Stimulated activated CD8-positive, alpha-beta memory T cell treated with anti-CD3 and anti-CD28 coated beads, Interleukin-12 subunit alpha, Interleukin-12 subunit beta, amount 100 ng/mL, for 1 hour (primary cell): ENCODE measurements at places on chromosomes 3 and 15.

- DNase-seq: no peak
Measured at GRCh38 chr3:39138804-39139415, 14.5 kb downstream of the CSRNP1 start.

DNA sequence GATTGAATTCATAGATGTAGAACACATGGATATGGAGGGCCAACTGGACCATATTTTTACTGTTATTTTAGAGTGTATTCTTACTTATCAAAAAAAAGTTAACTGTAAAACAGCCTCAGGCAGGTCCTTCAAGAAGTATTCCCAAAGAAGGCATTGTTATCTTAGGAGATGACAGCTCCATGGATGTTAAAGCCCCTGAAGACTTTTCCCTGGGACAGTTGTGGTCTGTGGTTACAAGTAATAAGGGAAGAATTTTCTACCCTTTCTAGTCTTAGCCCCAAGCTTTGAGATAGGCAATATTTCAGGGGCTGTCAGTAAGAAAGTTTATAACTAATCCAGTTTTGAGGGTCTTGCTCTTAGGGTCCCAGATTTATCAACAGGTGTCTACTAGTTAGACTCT lies 62.5 kb downstream of the LRRC49 start:
- no peak for DNase-seq

- no peak for DNase-seq
Measured at GRCh38 chr15:51129535-51130188, 35.0 kb upstream of the TNFAIP8L3 start.

DNA sequence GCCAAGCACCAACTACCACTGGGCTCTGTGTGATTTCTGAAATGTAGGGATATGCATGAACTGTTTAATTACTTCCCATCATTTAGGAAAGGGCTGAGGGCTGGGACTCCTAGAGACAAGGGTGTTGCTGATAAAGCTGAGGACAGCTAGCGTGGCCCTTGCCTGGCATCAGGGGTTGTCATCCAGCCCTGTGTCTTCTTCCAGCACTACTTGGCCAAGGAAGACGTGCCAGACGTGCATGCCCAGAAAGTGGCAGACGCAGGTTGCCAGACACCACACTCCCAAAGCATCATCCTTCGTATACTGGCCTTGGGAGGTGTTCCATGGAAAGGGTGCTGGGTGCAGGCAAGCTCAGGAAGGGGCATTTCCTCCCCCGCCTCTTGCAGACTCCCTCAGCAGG lies 64.8 kb downstream of the LRIG1 start:
- no peak for DNase-seq

DNA sequence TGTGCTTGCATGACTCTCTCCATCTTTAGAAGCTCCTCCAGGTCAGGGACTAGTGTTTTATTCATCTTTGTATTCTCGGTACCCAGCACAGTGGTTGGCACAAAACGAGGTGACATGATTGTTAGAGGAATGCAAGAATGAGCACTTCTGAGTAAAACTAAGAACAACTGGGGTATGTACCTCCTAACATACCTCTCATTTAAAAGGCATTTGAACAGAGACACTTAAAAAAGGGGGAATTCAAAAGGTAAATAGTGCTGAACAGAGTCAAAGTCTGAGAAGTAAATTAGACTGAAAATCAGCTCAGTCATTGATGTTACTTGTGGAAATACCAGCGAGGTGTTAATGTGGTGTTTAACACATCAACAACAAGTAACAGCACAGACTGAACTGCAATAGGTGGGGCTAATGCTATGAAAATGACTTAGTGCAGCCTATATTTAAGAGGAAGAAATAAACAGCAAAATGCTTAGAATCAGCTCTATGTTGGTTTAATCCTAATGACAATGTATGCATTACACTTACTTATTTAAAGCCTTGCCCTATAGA lies 102.4 kb downstream of the TMCO5A start:
- DNase-seq: no peak
